NCI-H1048 (cell line): ENCODE measurements at places on chromosomes 5 and 9.

DNA sequence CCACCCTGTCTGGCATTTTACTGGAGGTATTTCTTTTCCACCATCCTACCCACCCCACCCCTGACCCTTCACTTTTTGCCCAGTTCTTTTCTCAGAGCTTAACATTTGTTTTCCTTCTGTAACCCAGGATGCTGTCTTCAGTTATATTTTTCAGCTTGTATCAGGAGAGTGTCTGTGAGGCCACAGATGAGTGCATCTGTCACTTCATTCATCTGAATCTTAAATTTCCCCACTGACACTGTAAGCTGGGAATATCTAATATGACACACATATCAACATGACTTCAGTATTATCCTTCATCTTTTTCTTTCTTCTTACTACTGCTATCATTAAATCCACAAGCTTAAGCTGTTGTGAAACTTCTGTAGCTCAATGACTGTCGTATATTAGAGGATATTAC is 4.9 kb downstream of the MARCHF3 start:
- no peak for DNase-seq

DNA sequence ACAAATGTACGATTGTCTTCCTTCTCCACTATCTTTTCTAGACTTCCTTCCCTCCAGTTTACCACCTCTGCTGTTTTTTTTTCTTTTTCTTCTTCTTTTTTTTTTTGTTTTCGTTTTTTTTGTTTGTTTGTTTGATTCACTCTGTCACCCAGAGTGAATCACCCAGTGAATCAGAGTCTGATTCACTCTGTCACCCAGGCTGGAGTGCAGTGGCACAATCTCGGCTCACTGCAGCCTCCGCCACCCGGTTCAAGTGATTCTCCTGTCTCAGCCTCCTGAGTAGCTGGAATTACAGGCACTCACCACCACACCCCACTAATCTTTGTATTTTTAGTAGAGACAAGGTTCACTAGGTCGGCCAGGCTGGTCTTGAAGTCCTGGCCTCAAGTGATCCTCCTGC is 375.7 kb downstream of the NTRK2 start:
- DNase-seq = no peak

DNA sequence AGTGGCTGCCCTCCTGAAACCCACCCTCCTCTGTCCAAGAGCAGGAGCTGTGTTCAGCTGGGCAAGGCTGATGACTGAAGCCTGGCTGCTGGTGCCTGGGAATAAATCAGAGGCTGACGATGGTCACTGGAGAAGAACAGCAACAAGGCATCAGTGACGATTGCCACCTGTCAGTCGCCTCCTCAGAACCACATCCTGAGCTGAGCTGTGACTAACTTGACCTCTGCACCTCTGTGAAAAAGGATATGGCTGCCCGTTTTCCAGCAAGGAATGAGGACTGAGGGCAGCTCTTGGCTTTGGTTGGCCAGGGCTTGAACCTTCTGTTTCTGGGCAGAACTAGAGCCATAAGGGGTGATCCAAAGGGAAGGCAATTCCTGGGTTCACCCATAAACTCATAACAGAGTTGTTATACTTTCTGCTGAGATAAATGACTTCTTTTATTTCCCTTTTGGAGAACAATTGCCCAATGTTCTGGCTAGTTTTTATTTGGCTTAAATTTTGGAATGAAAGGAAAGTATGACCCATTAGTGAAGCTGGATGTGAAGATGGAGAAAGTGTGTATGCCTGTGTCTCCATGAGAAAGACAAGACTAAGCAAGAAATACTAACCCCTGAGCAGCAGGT is 40.1 kb downstream of the TRIP13 start:
- DNase-seq = no peak

GRCh38 chr5:124662181-124662781 is 84.2 kb downstream of the ZNF608 start:
- DNase-seq = no peak

DNA sequence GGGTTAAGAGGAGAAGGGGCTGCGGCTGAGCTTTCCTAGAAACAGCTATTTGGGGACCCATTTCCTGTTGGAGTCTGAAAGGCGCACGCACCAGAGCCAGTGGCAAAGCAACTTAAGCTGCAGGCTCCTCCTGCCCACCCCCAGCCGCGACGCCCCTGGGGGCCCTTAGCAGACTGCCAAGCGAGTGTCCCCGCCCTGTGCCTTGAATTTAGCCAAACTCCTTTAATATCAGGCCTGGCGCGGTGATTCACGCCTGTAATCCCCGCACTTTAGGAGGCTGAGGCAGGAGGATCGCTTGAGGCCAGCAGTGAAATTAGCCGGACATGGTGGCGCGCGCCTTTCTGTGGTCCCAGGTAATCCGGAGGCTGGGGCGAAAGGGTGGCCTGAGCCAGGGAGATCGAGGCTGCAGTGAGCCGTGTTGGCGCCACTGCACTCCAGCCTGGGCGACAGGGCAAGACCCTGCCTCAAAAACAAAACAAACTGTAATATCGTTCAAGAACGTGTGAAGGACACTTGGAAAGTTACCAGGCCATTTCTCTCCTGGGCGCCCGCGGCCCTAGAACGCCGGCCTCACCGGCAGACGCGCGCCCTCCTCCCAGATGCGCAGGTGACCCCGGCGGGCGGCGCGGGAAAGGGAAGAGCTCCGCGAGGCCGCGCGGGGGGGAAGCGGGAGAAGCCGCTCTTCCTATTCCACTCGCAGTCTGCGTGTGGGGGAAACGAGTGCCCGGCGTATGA is 1.0 kb upstream of the F2R start:
- DNase-seq = no peak

GRCh38 chr5:89351222-89351621 is 468.2 kb upstream of the MEF2C start:
- no peak for DNase-seq

DNA sequence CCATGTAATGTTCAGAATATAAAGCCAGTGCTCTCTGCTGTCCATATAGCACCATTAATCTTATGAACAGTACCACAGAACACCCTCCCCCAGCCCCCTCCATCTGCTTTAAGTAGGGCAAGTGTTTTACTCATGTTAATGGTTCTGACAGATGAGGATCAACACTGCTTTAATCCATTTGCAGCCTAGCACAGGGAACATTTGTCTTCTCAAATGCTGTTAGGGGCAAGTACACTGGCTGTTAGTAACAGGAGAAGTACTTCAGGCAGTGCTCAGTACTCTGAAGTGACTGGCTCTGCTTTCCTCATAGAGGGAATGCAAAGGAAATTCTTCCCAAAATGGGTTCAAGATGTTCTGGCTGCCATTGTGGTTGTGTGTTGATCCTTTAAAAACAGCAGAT is 202.6 kb downstream of the DCP2 start:
- DNase-seq = no peak

GRCh38 chr9:98225015-98225442 is 30.4 kb downstream of the TBC1D2 start:
- no peak for DNase-seq

DNA sequence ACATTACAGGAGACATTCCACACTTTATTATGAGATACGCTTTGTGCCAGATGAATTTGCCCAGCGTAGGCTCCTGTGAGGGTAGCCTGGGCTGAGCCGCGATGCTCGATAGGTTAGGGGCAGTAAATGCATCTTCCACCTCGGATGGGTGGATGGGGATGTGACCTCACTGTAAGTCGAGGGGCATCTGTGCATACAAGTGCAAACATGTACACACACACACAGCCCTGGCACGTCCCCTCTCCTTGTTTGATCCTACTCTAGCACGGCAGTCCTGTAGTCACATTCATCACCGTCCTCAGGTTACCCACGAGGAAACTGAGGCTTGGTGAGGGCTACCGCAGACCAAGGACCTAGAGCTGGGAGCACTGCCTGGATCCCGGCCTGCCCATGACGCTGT is 166.8 kb downstream of the COL23A1 start:
- no peak for DNase-seq

GRCh38 chr9:114357911-114358328 is 28.3 kb downstream of the ORM2 start:
- DNase-seq = no peak

- no peak for DNase-seq
These were observed 28.7 kb downstream of the ROR2 start for GRCh38 chr9:91921371-91921770.

- DNase-seq = no peak
These were observed 240.9 kb upstream of the TBCA start for GRCh38 chr5:78016863-78017529.

- no peak for DNase-seq
These were observed 371.4 kb downstream of the PSAT1 start for GRCh38 chr9:78668148-78668832.

GRCh38 chr9:114822708-114823107 is 16.9 kb upstream of the TNFSF15 start:
- DNase-seq = no peak

DNA sequence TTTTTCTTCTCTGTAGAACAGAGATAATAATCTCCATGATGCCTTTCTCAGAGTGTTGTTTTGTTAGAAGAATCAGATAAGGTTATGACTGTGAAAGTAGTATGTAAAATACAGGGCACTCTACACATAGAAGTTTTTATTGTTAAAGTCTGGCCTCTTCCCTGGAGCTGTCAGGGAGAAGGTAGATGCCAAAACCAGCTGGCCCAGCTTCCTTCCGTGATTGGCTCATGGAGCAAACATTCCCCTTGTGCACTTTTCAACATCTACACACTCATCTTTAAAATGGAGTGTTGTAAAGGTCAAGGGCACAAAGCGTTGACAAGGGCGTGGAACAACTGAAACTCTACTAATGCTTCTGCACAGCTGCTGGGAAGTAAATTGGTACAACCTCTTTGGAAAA is 7.4 kb upstream of the RNF183 start:
- DNase-seq = no peak

GRCh38 chr5:80689627-80690026 is 34.8 kb upstream of the DHFR start:
- no peak for DNase-seq

GRCh38 chr5:138338411-138339090 is 485 bp downstream of the FAM53C start:
- no peak for DNase-seq

DNA sequence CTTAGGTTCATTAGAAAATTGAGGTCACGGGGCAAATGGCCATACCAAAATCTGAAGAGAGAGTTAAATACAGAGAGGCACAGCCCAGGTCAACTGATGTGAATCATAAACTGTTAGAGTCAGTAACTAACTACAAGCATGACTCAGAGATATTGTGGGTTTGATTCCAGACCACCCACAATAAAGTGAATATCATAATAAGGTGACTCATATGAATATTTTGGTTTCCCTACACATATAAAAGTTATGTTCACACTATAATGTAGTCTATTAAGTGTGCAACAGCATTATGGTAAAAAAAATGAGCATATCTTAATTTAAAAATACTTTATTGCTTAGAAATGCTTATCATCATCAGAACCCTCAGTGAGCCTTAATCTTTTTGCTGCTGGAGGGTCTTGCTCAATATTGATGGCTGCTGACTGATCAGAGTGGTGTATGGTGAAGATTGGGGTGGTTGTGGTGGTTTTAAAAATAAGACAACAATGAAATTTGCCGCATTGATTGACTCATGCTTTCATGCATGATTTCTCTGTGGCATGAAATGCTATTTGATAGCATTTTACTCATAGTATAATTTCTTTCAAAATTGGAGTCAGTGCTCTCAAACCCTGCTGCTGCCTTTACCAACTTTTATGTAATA is 53.1 kb upstream of the EDIL3 start:
- DNase-seq = no peak

DNA sequence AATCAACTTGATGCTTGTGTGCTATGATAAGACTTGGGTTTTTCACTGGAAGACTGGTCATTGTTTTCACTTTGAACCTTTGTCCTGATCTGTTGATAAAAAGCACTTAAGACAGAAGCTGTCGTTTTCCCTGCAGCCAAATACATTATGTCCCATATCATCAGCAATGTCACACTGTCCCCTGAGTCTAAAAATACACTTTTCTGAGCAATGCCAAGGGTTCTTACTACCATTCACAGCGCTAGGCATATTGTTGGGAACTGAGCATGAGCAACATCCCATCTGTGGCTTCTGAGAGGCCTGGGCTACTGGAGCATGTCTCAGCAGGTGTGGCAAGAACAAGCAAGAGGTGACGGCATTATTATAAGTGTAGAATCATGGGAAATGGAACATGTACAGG is 81.8 kb downstream of the SEMA6A start:
- no peak for DNase-seq

GRCh38 chr9:134275375-134275774 is 50.9 kb upstream of the RXRA start:
- DNase-seq = no peak

DNA sequence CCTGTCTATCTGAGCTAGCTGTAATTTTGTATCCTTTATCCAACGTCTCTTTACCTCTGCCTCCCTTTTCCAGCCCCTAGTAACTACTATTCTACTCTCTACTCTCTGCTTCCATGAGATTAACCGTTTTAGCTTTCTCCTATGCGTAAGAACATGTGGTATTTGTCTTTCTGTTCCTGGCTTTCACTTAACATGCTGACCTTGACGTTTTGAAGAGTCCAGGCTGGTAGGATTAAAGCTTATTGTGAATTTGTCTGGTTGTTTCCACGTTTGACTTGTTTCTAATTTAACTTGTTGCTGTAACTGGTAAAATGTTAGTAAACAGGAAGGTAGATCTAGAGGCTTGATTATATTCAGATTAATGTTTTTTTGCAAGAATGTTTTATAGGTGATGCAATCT is 385.3 kb downstream of the PSAT1 start:
- no peak for DNase-seq

GRCh38 chr9:28688172-28688571 is 1114.9 kb upstream of the C9orf72 start:
- DNase-seq = no peak

DNA sequence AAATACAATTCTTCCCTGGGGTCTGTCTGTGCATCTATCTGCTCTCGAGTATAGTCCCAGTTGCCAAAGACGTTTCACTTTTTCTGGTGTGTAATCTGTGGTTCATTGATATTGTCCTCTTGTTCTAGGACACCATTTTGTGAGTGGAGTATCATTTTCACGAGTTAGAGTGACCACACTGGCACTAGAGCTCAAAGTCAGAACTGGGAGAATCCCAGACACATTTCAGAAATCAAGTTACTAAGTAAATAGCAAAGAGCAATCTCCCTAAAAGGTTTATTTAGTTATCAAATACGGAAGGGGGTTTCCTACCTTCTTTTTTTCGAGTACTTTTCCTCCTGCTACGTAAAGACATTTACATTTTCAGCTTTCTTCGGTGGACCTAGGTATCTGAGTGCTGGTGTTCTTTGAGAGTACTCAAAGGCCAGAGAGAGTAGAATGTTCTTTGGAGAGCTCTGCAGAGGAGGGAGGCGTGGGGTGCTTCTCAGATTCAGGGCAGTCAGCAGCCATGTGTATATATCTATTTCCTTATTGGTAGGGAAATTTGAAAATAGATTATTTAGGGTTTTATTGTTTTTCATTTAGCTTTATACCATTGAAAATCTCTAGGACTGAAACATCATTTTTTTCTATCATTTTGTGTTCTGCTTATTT is 8.9 kb upstream of the HSPA9 start:
- DNase-seq = no peak

- no peak for DNase-seq
These were observed 308.8 kb upstream of the NREP start for GRCh38 chr5:112065781-112066180.
